ENCODE measurements at places on chromosomes 1 and 21.
A peak's percentile ranks its signal among the peaks of the same experiment; 100 is the strongest.

- DNase-seq, result no peak
Observed at GRCh38 chr1:229058111-229058561, 212.8 kb upstream of the RAB4A start.

- no peak for DNase-seq
Observed at GRCh38 chr1:11676386-11677103, 4.4 kb downstream of the MAD2L2 start.

GRCh38 chr1:26788836-26789611, 1.3 kb downstream of the PIGV start:
- DNase-seq, result peak; percentile 69

DNA sequence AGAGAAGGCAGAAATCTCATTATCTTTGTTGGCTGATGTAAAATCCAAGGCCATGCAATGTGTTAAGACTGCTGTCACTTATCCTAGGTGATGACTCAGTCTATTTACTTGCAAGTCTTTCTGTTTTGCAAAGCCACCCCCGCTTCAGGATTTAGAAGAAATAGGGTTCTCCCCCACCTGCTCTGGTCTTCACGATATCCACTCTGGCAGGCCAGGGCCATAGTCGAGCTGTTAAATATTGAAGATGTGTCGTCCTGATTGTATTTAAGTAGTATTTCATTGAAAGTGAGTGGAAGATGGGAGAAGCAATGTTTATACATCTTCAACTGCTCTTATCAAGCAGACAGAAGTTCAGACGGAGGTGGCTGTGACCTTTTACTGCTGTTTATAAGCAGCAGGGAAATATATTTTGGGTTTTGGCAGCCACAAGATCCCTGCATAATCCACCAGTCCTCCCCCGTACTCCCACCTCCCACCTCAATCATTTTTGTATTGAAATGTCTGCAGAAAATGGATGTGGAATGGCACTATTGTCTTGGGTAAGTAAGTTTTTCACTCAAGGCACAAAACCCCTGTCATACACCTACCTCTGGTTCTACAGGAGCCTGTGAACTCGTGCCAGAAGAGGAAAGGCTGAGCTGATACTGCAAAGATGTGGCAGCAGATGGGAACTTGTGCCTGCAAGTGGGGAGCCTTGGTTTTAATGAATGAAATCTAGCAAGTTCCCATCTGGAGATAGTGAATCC, 117.4 kb downstream of the MRPS6 start:
- no peak for DNase-seq

- no peak for DNase-seq
Observed at GRCh38 chr1:238568735-238569134, 678.0 kb upstream of the ZP4 start.

Measured in AG04450 (cell line).